ENCODE measurements at places on chromosomes 7 and 10.
A peak's percentile ranks its signal among the peaks of the same experiment; 100 is the strongest.

DNA sequence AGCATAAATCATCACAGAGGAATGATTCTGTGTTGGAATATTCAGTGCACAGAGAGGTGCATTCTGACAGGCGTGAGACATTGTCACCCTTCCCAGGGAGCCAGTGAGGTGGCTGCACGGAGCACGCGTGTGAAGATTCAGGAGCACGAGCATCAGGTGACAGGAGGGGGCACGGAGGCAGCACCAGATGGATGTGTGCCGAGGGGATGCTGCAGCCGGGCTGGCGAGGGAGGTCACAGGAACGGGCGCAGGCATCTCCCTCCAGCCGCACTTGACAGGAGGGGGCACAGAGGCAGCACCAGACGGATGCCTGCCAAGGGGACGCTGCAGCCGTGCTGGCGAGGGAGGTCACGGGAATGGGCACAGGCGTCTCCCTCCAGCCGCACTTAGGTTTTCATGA, 66.5 kb downstream of the DIP2C start:
- DNase-seq = no peak

DNA sequence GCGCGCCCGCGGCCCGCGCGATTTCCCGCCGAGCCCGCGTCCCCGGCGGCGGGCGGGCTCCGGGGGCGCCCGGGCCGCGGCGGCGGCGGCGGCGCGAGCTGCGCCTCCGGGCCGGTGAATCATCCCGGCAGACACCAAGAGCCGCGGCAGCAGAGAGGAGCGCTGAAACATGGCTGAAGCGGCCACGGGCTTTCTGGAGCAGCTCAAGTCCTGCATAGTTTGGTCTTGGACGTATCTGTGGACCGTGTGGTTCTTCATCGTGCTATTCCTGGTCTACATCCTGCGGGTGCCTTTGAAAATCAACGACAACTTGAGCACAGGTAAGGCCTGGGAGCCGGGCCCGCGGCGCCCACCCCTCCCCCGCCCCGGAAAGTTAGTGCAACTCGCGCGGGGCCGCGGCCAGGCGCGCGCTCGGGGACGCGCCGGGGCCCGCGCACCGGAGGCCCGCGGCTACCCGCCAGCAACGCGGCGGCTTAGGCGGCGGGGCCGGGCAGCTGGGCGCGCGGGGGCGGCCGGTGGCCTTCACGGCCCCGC, at the start of gene ST7:
ST7 (plus strand) TSS at position 130 of the 534 bp plus-strand sequence; CDS start at position 170, 40 bp downstream.
- DNase-seq = peak; percentile 30

DNA sequence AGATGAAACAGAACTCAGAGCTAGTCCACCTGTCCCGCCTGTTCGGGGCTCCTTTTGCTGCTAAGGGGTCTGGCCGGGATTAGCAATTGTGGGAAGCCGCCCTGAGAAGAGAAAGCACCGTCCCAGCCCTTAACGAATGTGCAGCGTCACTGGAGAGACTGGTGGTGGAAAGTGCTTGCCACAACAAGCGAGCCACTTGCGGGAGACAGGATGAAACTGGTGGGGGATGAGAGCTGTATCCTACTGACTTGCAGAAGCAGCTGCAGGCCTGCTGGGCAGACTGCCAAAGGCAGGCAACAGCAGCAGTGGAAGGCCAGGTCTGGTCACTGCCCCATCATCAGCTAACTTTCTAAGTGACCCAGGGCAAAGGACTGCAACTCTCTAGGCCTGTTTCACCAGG, 95.4 kb downstream of the FAM53B start:
- DNase-seq = peak; percentile 58

- no peak for DNase-seq
These were observed 205.9 kb upstream of the PPP2R2D start for GRCh38 chr10:131694781-131695495.

DNA sequence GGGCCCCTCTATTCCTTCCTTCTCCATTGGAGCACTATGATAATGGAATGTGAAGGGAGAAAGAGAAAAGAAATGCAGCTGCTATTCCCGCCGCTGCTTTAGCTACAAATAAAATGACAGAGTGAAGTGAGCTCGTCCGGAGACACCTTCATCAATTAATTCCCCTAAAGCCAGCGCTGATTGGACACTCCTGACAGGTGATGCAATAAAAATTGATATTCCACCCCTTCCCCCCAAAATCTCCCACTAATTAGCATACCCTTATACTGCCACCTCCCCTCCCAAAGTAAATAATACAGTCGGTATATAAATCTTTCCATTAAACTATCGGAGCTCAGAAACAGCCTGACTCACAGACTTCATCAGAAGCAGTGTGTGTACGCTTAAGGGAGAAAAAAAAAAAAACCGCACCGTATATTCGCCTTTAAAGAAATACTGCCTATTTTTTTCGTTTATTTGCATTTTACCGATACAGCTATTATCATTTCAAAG, 7.3 kb downstream of the SKIDA1 start:
- DNase-seq = no peak

GRCh38 chr7:134554417-134554966, 5.6 kb downstream of the AKR1B15 start:
- DNase-seq = no peak

GRCh38 chr10:133098426-133099124, 10.9 kb downstream of the ADGRA1 start:
- DNase-seq = no peak

DNA sequence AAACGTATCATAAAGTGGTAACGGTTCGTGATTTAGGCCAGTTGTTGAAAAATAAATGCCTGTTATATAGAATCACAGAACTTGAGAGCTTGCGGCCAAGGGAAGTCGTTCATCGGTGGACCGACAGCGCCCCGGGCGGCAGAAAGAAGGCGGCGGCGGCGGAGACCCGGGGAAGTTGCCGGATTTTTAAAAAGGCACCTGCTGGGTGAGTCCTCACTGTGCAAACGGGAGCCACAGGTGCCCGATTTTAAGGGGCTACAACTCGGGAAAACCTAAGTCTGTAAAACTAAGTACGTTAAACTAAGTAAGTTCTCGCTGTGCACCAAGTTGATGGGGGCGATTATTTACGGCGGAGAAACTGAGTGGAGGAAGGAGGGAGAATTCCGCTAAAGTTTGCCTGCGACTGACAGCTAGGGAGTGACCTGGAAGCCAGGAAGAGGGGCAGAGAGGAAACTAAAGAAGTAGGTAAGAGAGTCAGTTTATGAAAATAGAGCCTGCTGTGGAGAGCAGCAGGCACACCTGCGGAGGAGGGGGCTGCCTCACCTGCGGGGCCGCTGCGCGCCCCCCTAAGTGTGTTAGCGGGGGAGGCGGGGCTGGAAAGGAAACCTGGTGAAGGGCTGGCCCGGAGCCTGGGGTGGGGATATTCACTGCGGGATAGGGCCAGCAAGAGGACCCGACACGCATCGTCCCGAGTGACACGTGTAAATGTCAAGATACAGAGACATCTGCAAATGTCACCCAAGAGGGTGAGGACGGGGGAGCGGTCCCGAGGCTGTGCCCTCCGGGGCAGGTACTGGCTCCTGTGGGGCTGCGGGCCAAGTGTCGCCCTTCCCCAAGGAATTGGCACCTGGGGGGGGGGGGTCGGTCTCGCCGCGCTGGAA, 996 bp downstream of the ADAM12 start:
- DNase-seq = no peak

DNA sequence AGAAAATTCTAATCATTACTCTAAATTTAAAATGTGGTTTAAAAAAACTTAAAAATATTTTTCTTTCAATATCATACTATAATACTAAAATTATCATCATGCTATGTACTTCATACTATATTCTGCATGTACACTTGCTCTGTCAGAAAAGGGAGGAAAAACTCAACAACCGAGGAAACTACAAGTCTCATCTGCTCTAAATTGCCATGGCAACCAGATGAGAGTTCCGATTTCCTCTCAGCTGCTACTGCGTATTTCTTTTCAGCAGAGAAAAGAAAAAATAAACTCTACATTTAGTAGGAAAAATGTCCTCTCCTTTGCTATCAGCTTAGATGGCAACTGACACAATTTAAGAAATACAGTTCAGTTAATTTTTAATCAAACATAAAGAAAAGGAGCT, 178.9 kb downstream of the SRPK2 start:
- no peak for DNase-seq

GRCh38 chr7:74217455-74218342, 7.9 kb downstream of the LAT2 start:
- no peak for DNase-seq

GRCh38 chr7:22723181-22723601, 3.8 kb upstream of the IL6 start:
- no peak for DNase-seq

DNA sequence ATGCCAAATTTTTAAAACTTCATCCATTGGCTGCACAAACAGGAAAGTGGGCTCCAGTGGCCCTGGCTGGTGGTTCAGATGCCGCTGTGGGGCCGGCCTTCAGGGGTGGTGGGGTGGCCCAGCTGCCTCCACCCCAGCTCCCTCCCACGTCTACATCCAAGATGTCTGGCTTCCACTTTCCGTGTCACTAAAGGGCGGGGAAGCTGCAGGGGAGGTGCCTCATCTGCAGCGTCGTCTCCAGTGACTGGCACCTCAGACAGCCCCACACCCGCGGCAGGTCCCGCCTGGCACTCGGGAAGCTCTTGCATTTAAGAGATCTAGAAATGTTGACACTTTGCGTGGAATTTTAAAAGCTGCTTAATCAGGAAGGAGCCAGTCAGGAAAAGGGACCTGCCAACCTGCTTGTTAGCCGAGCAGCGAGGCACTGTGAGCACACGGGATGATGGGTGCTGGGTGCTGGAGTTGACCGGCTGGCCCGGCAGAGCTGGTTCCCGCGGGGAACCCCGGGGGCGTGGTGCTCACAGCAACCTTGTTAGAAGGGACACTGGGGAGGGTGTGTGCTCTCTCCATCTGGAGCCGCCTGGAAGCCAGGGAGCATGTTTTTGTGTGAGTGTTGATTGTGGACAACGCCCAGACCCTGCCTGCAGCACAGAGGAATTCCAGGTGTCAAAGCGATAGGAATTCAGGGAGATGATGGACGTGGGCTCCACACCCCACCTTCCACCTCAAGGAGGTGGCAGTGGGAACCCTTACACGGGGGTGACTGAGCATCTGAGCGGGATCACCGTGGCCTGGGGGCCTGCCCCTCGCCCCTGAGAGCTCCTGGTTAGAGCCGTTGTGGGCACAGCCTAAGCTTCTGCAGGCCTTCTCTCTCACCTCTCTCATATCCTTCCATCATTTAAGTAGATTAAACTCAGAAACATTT, 320.5 kb downstream of the PTPRN2 start:
- DNase-seq = no peak

- no peak for DNase-seq
These were observed 4.7 kb downstream of the MICALL2 start for GRCh38 chr7:1454542-1454941.

- no peak for DNase-seq
These were observed 142.3 kb downstream of the VPS50 start for GRCh38 chr7:93374345-93374940.

- no peak for DNase-seq
These were observed 74.9 kb downstream of the LARP4B start for GRCh38 chr10:856416-857157.

DNA sequence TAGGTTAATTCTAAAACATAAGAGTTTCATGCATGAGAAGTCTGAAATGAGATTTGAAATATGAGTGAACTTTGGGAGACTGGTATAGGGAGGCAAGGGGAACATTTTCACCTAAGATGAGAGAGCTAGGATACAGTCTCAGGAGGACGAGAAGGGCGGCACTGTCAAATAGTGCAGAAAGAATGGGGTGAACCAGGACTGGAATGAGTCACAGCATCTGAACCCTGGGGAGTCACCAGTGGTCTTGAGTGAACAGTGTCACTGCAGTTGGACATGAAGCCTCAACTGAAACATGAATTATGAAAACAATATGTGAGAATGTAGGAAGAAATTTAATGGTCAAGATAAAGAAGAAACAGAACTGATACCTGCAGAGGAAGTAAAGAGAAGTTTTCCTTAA, 33.8 kb downstream of the GNG11 start:
- DNase-seq = no peak

- no peak for DNase-seq
These were observed 49.7 kb downstream of the MICALL2 start for GRCh38 chr7:1409555-1409954.

DNA sequence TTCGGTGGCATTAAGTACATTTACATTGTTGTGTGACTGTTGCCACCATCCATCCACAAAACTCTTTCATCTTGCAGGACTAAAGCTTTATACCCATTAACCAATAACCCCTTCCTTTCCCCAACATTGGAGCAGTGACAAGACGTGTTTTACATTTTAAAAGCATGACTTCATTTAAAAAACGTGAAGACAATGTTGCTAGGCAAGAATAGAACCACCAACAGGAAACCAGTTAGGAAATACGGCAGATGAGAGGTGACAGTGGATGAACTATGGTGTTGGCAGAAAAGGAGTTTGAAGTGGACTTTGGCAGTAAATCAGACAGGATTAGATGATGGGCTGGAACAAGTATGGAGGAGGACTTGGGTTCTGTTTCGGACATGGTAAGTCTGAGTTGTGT, 17.0 kb downstream of the TMEM236 start:
- no peak for DNase-seq

DNA sequence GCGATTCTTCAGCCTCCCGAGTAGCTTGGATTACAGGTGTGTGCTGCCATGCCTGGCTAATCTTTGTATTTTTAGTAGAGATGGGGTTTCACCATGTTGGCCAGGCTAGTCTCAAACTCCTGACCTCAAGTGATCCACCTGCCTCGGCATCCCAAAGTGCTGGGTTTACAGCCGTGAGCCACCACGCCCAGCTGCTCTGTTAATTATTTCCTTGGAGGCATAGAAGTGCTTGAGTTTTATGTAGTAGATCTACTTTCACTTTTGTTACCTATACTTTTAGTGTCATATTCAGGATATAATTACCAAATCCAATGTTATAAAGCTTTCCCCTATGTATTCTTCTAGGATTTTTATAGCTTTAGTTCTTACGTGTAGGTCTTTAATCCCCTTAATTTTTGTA, 1093.0 kb downstream of the GATA3 start:
- no peak for DNase-seq

DNA sequence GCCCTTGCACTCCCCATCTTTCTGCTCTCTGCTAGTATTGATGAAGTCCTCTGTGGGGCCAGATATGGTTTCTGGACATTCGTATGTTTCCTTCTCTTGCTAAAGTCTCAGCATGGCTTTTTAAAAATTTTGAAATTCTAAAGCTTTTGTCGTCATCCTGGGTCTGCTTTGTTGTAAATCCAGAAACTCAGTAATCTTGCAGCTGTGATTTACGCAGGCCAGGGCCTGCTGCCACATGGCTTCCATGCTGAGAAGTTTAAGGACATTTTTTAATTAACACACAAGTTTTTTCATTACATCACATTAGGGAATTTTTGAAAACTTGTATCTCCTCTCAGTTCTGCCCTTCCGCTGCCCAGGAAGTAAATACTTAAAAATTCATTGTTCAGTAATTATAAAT, 686.1 kb upstream of the IGFBP3 start:
- no peak for DNase-seq

- DNase-seq = no peak
These were observed 71.7 kb downstream of the DNAJB6 start for GRCh38 chr7:157408258-157409101.
